ENCODE measurements at places on chromosomes 1 and 21.
A peak's percentile ranks its signal among the peaks of the same experiment; 100 is the strongest.

DNA sequence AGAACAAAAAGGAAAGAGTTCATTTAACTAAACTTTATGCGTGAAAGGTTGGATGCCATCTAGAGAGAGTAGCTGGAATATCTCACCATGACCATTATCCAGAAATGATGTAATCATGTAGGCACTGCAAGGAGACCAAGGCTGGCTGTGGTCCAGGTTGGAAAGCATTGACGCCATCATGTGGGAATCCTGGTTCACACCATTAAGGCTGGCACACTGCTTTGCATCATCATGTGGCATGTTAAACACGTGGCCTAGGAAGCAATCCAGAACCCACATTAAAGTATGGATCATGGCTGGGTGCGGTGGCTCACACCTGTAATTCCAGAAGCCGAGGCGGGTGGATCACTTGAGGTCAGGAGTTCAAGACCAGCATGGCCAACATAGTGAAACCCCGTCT, 4.3 kb downstream of the ADAMTS1 start:
- DNase-seq = no peak

- DNase-seq = peak; percentile 23
Measured at GRCh38 chr1:223887747-223888418, 42.1 kb upstream of the TP53BP2 start.

GRCh38 chr1:190935925-190936324, 458.3 kb upstream of the BRINP3 start:
- no peak for DNase-seq

DNA sequence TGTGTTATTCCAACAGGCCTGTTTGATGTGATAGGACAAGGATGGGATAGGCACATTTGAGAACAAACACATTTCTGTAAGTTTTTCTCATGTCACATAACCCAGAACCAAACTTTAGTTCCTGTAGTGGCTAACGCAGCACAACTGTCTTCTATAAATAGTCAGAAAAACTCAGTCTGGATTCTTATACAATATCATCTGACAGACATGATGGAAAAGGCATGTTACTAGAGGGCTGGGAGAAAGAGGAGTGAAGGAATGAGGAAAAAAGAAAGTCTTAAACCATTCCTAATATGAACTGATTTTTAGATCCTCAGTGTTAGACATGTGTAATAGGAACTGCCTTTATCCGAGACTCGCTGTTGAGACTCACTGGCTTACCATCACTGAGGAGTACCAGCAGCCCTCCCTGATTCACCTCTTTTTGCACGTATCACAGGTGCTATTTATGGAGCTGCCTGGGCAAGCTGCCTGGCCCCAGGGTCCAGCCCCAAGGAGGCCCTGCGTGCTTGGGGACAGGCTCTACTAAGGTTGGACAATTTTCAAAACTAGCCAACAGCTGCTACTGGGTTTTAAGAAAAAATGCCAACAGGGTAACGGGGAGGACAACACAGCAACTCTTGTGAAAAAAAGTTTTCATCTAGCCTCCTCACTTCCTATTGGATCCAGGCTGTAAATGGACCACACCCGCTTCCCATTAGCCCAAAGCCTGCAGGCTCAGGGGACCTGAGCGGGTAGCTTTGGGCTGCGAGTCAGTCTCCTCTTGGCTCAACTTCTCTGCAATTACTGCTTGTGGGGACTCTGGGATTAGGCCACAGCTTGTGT, 30.7 kb upstream of the SERBP1 start:
- DNase-seq = no peak

- no peak for DNase-seq
Measured at GRCh38 chr21:36471254-36471723, 8.6 kb downstream of the CLDN14 start.

DNA sequence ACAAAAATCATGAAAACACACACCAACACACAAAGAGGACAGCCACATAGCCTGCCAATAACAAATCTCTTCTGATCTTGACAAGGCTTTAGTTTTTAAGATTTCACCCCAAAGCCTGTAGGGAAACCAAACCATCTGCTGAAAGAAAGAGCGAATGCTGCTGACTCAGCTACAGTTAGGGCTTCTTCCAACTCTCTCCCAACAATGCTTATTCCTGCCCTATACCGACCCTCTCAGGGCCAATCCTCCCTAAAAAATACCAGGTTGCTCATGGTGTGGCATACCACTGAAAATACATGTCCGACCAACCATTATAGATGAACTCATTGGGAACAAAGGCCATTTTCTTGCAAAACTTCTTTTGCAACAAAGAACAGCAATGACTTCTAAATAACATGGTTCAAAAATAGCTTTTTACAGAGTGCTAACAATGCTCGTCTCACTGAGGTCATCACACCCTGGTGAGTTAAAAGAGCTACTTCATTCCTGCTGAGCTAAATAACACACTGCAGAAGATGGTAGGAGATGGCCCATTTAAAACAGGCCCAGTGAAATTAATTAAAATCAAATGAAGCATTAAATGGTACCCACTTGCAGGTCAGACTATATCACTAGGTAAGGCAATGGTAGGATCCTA, 86.1 kb downstream of the KIAA0319L start:
- DNase-seq = no peak

DNA sequence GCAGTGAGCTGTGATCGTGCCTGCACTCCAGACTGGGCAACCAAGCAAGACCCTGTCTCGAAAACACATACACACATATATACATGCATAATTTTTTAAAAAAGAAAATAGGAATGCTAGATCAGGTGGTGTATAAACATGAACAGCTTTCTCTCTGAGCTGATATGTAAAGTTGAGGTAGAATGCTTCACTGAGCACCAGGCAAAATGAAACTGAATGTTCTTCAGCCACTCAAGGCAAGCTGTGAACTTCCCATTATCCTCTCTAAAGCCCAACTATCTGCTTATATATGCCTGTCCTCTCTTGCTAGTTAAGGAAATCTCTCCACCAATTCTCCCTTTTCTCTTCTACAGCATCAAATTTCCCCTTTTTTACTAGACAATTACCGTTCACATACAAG, 93.0 kb downstream of the NUF2 start:
- DNase-seq = no peak

DNA sequence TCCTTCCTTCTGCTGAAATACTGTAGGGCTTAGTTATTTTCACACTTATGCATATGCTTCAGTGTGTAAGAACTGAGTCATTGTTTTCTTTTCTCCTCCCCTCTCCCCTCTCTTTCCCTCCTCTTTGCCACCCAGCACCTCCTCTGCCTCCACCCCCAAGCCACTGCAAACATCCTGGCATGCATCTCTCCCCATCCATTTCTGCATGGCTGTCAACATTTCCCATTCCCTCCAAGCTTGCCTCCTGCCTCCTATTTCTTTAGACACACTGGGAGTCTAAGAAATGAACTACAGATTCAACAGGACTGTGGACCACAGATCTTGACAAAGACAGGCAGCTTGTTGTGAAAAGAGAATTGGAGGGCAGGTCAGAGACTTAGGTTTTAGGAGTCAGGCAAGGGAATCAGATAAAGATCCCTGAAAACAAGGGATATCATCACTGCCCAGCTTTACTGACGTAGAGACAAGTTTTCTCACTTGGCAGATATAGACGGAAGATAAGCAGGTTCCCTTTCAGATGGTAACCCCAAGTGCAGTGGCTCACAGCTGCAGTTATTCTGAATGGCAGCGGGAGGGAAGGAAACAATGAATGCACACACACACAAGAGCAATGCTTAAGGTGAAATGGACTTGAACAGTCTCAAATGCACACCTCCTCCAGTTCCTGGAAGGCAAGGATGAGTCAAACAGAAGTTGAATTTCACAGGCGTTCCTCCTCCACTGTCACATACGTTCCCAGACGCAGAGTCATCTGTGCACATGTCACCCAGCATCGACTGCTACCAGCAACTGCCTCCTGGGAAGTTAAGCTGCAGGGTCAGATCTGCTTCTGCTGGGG, 56.1 kb downstream of the HIVEP3 start:
- DNase-seq = no peak

DNA sequence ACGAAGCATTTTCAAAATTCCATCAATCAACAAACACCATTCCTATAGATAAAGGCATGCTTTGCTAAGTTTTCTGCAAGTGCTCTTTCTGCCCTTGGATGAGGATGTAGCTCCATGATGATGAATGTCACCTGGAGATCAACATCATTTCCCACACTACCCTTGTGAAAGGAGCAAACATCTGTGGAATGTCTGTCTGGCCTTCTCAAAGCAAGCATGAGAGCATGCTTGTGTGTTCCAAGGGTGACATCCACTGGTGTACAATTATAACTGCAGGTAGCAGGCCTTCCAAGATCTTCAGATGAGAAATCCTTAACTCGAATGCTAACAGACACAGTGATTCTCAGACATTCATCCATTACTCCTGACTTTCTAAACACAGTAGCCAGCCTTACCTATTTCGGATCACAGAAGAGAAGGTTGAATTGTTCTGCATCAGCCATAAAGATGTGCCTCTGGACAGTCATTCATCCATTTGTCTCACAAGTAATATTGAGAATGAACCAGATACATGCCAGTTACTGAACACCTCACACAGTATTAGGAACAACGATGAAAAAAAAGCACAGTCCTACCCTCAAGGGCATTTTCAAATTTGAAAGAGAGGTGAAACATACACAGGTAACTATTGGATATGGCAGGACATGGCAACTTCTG, 162.4 kb downstream of the TPR start:
- DNase-seq = peak; percentile 22

GRCh38 chr1:174276087-174276486, 116.8 kb downstream of the RABGAP1L start:
- DNase-seq = no peak
